ENCODE measurements at places on chromosomes 4 and X. TPM values are rescaled to one million over a fixed set of nuclear protein-coding genes. Genes with fewer than 3 reads are reported as not detected.

RAB9B gene
- total RNA-seq, result 0.70 TPM

GRCh38 chrX:107298276-107298675 is 91.9 kb downstream of the DNAAF6 start:
- DNase-seq, result no peak

DNA sequence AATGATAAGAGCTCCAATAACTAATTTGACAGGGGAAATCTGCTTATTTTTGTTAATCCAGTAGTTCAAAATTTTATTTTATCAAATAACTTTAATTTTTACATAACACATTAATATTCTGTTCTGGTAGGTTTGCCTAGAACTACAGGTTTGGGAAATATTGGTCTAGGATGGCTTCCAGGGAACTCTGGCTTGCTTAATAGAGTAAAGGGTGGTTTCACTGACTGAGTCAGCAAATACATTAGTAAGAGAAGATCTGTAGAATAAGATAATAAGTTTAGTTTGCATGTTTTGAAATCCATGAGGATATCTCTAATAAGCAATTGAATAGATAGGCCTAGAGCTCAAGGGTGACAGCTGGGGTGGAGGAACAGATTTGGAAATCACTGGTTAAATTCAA is 500.7 kb downstream of the ZNF674 start:
- no peak for DNase-seq

IL9R gene
- total RNA-seq, result 2.5 TPM

TSPAN7 gene
- 97.3 TPM for total RNA-seq

DNA sequence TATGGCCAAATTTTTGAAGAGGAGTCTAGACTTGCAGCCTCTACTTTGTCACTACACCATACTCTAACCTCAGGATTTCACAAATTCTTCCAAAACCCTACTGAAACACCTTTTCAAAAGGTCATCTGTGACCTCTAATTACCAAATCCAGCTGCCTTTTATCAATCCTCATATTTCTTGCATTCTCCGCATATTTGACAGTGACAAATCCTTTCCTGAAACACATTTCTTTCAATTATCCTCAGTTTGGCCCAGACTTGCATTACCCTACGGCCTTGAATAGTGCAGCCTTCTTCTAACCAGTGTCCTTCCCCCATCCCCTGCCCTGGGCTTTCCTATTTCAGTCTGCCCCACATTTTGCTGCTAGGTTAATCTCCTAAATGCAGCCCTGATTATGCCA is 25.5 kb downstream of the MID2 start:
- no peak for DNase-seq

RAB40A gene
- total RNA-seq, result 0.68 TPM

OTC gene
- not detected for total RNA-seq

WDR13 gene
- total RNA-seq, result 116 TPM

GRCh38 chr4:14196131-14196530 is 568.6 kb upstream of the BOD1L1 start:
- no peak for DNase-seq

DNA sequence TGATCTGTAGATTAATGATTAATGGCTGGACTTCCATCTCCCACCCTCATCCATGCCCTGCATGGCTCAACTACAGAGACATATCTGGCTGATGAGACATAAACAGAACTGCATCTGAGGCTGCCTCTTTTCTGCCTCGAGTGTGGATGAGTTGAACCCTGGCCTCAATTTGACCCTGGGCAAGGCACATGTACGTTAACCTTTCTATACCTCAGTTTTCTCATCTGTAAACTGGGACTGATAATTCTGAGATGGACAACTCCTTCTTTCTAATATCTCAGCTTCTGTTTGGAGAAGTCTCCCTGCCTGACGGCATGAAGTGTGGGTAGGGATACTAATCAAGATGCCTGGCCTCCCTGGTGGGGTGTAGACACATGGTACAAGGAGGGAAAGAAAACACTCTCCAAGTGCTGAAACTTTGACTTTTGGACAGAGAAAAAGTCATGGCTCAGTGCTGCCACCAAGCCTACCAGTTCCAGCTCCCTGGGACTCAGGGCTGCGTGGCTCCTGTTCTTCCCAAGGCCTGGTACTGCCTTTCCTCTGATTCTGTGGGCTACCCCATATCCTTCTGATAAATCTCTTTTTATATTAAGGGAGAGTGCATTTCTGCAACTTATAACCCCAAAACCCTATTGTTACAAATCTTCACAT is 64.4 kb downstream of the HAUS3 start:
- no peak for DNase-seq

- DNase-seq, result no peak
These were observed 891.1 kb upstream of the AGA start for GRCh38 chr4:178333355-178333754.

- DNase-seq, result no peak
These were observed 68.5 kb downstream of the CEP44 start for GRCh38 chr4:174352061-174352819.

DNA sequence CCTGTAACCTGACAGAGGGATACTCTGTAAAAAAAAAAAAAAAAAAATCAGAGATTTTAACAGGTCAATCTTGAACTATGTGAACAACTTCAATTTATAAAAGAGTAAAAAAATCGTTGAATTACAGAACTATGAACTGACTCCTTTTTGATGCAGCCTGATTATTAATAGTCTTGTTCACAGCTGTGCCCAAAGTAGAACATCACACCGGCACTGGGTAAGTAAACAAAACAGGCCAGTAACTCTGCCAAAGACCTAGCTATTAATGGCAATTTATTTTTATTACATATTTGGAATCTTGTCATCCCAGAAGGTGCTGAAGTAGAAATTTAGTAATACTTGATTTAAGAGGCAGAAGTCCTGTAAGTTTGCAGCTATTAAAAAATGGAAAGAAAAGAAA is 31.4 kb downstream of the CPE start:
- no peak for DNase-seq

CT45A10 gene
- not detected for total RNA-seq

FAM9C gene
- not detected for total RNA-seq

DNA sequence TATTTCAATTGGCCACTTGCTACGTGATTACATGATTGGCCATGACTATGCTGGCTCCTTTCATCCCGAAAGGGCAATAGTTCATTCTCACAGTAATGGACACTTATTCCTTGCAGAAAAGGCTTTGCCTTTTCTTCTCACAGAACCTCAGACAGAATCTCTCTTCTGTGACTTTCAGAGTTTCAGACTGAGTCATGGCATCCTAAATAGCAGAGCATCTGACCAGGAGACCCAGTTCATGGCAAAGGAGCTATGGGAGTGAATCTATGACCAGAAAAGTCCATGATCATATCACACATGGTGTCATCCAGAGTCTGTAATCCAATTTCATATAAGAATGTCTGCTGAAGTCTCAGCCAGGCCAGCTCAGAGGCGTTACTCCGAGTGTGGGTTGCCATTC is 263.3 kb upstream of the CLNK start:
- DNase-seq, result no peak

DNA sequence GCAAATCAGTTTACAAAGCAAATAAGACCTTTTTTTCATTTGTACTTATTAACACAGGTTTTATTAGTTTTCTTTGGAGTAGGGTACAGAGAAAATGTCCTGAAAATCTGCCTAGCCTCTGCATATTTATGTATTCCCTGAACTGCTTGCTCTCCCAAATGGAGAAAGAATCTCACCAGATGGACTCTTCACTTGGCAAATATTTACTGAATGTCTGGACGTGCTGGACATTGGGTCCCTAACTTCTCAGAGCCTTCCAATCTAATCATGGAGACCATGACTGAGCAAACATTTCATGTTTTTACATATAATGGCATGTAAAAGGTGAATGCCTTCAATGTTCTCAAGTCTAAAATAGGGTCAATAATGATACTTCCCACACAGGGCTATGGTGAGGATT is 126.0 kb downstream of the CHRDL1 start:
- no peak for DNase-seq

DNA sequence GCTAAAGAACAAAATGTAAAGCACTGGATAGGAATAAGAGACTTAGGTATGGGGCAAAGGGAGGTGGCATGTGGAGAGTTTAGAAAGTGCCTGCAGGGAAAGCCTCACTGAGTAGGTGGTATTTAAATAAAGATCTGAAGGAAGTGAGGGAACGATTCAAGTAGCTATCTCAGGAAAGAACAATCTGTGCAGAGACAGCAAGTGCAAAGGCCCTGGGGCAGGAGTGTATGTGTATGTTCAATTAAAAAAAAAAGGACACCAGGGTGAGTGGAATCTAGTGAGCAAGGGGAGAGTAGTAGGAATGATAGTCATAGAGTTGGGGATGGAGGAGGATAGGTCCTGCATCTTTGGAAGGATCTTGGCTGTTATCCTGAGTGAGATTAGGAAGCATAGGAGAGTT is 779.9 kb upstream of the FTHL17 start:
- DNase-seq, result no peak

- no peak for DNase-seq
These were observed 91.1 kb upstream of the KIT start for GRCh38 chr4:54566608-54567007.

CYBB gene
- 211 TPM for total RNA-seq

SSX3 gene
- total RNA-seq, result not detected

SLC25A4 gene
- 10.4 TPM for total RNA-seq

GRCh38 chr4:2084316-2084715 is 25.2 kb downstream of the NAT8L start:
- peak; percentile 60 for DNase-seq

GRCh38 chr4:40238700-40239548 is 42.1 kb downstream of the RHOH start:
- peak; percentile 84 for DNase-seq

GPR82 gene
- total RNA-seq, result 0.50 TPM

GABRE gene
- 18.1 TPM for total RNA-seq

DNA sequence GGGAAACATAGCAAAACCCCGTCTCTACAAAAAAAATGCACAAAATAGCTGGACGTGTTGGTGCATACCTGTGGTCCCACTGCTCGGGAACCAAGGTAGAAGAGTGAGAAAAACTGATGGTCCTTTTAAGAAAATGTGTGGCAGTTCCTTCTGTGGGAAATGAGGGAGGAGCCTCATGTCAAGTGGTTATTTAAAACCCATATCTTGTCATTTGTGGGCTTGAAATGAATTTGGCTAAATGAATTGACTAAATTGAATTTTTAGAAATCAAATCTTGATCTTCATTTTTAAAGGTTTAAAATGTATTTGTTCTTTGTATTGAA is 16.2 kb upstream of the LAMP2 start:
- no peak for DNase-seq

DNA sequence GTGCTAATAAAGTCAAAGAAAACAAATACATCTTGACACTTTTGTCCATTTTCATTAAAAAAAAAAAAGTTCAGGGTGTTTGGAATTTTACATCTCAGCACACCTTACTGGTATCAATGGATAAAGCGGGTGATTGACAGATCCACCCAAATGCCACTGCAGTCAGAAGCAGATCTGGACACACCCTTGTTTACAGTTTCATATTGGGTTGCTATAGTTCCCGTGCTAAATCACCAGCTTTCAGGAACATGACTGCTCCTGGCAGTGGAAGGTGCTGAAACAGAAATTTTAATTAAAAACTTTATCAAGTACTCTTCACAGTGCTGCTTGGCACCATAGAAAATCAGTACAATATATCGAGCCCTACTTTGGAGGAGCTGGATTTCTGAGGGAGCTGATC is 116.3 kb downstream of the STOX2 start:
- DNase-seq, result no peak

DNA sequence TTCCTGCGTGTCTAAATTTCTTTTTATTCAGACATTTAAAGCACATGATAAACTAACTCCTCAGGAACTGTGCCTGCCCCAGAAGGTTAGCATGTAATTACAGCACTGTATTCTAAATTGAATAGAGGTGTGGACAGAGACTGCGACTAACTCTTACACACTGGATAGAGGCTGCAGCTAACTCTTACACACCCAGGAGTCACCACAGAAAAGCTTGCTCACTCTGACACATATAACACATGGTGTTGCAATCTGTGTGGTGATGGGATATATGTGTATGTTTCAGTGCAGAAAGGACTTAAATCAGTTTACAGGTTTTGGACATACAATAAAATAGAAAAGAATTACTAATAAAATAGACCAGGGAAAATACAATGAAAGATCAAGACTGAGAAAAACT is 41.5 kb downstream of the SMAD1 start:
- DNase-seq, result no peak

GRCh38 chr4:139814323-139815015 is 148.8 kb downstream of the MGST2 start:
- DNase-seq, result no peak

DNA sequence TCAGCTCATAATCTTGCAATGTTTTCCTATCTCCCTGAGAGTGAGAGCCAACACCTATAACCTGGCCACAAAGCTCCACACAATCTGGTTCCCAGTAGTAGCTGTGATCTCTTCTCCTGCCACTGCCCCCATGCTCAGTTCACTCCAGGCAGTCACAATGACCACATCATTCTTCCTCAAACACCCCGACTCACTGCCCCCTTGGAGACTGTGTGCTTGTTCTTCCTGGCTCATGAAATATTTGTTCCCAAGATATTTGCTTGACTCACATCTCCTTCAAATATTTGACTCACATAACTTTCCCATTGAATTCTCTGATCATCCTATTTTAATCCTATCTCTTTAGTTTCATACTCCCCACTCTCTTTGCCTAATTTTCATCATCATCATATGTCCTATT is 173.7 kb downstream of the AREG start:
- no peak for DNase-seq

ARX gene
- total RNA-seq, result 0.32 TPM

DNA sequence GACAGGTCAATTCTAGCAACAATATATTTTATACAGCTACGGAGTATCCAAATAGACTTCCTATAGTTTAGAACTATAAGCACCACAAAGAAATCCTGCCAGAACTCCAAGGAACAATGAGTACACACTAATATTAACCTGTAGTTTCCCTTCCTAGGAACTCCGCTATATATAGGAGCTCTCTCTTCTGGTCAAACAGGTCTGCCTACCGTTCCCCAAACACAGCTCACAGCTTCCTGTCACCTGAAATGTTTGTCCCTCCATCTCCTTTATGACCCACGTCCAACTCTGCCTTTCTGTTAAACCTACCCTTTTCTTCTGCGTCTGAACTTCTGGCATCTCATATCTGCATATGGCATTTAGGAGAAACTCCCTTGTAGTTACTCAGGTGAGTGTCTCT is 10.5 kb upstream of the GJB1 start:
- DNase-seq, result no peak

F11 gene
- total RNA-seq, result 2.2 TPM

DNA sequence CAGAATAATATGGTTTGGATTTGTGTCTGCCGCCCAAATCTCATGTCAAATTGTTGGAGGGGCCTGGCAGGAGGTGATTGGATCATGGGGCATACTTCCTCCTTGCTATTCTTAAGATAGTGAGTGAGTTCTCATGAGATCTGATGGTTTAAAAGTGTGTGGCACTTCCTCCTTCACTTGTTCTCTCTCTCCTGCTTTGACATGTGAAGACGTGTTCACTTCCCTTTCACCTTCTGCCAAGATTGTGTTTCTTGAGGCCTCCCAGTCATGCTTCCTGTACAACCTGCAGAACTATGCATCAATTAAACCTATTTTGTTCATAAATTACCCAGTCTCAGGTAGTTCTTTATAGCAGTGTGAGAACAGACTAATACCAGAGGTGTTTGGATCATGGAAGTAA is 325.7 kb upstream of the GIMD1 start:
- DNase-seq, result no peak
